ENCODE measurements at places on chromosomes 2 and 18. TPM values are rescaled to one million over a fixed set of nuclear protein-coding genes. Genes with fewer than 3 reads are reported as not detected.
A peak's percentile ranks its signal among the peaks of the same experiment; 100 is the strongest.

The FKBP1B gene
- total RNA-seq: 16.4 TPM

The ABHD1 gene
- 0.21 TPM for total RNA-seq

The TUBB8B gene
- 0.47 TPM for total RNA-seq

- DNase-seq: no peak
- H3K4me3 ChIP-seq: peak overlapping the region; percentile 88
- H3K27ac ChIP-seq: peak overlapping the region; percentile 99
- H3K27me3 ChIP-seq: no peaks in the 10 kb centered on the region
- H3K36me3 ChIP-seq: no peaks in the 10 kb centered on the region
Measured at GRCh38 chr18:49814147-49814499, 790 bp upstream of the ACAA2 start.

DNA sequence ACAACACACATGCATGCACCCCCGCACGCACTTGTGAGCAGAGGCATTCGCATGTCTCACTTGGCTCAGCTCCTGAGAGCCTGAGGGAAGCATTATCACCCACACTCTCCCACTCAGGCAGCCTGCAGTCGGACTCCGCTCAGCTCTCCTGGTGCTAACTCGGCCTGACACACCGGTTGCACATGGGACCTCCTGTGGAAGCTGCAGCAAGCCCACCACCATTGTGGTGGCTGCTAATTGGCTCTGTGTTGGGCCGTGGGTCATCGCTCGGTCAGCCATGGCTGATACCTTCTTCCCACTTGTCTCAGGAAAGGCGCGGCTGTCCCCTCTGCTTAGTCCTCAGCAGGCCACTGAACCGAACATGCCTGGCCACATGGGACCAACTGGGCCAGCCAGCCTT, 13.7 kb upstream of the TEX261 start:
- H3K27ac ChIP-seq: no peak overlapping the region
- no peaks in the 10 kb centered on the region for H3K4me1 ChIP-seq
- peaks cover 25% of the 10 kb centered on the region for H3K27me3 ChIP-seq
- DNase-seq: no peak
- H3K4me3 ChIP-seq: no peak overlapping the region
- H3K36me3 ChIP-seq: no peaks in the 10 kb centered on the region

Measured in lower lobe of right lung (tissue), 2 donors.